Pancreas (tissue), 10 donors: ENCODE measurements at places on chromosomes 7 and 10.

- H3K27ac ChIP-seq, result no peak overlapping the region
- no peaks in the 10 kb centered on the region for H3K4me1 ChIP-seq
- no peak overlapping the region for H3K4me3 ChIP-seq
- H3K36me3 ChIP-seq, result no peaks in the 10 kb centered on the region
- no peak for DNase-seq
Measured at GRCh38 chr7:106155027-106155426, 42.9 kb upstream of the SYPL1 start.

DNA sequence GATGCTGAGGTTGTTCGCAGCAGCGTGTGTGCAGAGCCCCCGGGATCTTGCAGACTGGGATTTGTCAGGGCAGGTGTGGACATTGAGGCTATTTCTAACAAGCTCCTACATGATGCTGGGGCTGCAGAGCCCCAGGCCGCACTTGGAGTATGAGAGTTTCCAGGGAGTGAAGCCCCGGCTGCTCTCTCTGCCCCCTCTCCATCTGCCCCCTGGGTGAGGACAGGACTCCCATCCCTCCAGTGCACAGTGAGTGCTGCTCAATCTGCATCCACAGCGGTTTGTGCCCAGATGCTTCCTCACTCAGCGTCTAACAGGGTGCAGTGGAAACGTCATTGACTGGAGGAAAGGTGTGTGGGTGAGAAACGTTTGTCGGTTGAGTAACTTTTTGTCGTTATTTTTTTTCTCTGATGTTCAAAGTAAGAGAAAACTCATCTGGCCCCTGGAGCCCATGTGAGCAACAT is 25.3 kb downstream of the IL2RA start:
- no peaks in the 10 kb centered on the region for H3K36me3 ChIP-seq
- H3K27me3 ChIP-seq, result no peaks in the 10 kb centered on the region
- no peak overlapping the region for H3K4me3 ChIP-seq
- no peak overlapping the region for H3K27ac ChIP-seq
- H3K4me1 ChIP-seq, result no peaks in the 10 kb centered on the region

- peaks cover 8% of the 10 kb centered on the region for H3K4me1 ChIP-seq
- no peaks in the 10 kb centered on the region for H3K27me3 ChIP-seq
- DNase-seq, result no peak
- no peak overlapping the region for H3K27ac ChIP-seq
- no peaks in the 10 kb centered on the region for H3K36me3 ChIP-seq
Measured at GRCh38 chr10:23094786-23095403, 484 bp upstream of the MSRB2 start.

DNA sequence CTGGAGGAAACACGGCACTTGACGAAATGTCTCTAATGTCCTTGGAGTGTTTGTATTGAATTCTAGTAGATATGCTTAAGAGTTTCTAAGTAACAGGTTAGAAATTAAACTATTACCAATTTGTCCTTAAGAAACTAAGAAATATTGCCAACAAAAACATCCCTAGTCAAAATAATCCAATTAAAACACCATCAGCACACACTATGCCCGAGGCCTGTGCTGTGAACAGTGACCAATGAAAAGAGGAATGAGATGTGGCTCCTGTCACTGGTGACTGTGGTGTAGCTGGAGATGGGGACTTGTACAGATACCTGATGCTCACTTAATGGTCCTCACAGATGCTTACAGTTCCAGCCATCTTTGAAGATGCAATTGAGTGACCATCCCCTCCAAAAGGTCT is 651.1 kb downstream of the SORCS3 start:
- no peak overlapping the region for H3K4me3 ChIP-seq
- H3K27me3 ChIP-seq, result no peaks in the 10 kb centered on the region
- no peak overlapping the region for H3K27ac ChIP-seq
- no peaks in the 10 kb centered on the region for H3K4me1 ChIP-seq
- no peak for DNase-seq
- H3K36me3 ChIP-seq, result no peaks in the 10 kb centered on the region

DNA sequence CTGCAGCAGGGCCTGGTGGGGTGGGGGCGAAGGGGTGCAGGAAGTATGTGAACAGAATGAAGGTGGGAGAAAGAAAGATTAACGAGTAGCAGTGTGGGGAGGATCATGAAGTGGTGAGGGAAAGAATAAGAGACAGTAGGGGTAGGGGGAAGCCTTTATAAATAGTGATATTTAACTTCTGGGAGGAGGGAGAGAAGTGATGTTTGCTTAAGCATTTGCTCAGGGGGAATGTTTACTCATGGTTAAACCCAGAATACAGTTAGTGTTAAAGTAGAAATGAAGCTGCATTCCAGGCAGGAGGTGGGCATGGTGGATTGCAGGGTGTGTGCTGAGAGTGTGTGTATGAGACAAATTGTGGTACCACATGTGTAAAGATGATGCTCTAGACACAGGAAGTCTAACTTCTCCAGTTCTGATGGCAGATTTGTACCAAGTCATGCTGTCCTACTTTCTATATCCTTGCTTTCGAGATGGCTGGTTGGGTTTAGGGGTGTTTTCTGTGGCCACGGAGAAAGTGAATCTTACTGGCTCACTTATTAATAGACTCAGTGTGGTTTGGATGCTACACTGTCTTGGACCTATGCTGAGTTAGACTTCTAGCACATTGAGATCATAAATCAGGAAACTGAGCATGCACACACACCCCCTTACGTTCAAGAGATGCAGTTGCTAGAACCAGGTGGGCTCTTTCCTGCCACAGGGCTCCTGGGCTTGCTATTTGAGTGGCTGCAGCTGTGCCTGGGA is 10.6 kb upstream of the DNMBP start:
- no peak for DNase-seq
- no peak overlapping the region for H3K4me3 ChIP-seq
- H3K4me1 ChIP-seq, result no peaks in the 10 kb centered on the region
- no peaks in the 10 kb centered on the region for H3K27me3 ChIP-seq

- H3K27me3 ChIP-seq, result no peaks in the 10 kb centered on the region
- no peaks in the 10 kb centered on the region for H3K36me3 ChIP-seq
- no peak overlapping the region for H3K4me3 ChIP-seq
- no peak for DNase-seq
Measured at GRCh38 chr10:4939224-4940072, 23.8 kb upstream of the AKR1C1 start.

DNA sequence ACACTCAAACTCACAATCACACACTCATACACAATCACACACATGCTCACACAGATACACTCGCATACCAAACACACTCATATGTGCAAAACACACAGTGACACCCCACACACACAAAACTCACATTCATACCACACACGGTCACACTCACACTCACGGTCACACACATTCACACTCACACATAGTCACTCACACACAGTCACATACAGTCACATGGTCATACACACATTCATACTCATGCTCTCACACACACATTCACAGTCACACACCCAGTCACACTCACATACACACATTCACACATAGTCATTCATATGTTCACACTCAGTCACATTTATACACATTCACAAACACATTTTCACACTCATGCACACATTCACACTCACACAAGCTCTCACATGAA is 296.0 kb upstream of the RNF32 start:
- H3K4me1 ChIP-seq, result no peaks in the 10 kb centered on the region
- no peak overlapping the region for H3K4me3 ChIP-seq
- H3K27ac ChIP-seq, result no peak overlapping the region
- DNase-seq, result no peak

DNA sequence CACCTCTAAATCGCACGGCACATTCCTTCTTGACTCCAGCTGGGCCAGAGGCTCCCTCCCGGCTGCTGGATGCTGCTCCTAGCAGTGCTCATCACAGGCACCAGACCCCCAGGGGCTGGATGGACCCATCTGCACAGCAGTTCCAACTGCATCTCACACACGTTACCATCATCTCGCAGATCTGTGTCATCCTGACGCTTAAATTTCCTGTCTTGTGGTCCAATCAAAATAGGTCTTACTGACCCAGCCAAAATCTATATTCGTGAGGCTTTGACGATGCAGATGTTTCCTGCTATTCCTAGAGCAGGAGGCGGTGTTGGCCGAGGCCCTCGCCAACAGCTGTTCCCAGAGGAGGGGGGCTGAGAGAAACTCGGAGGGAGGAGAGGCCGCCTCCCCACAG is 108.0 kb downstream of the MKI67 start:
- no peaks in the 10 kb centered on the region for H3K27me3 ChIP-seq
- H3K36me3 ChIP-seq, result no peaks in the 10 kb centered on the region
- DNase-seq, result no peak
- no peaks in the 10 kb centered on the region for H3K4me1 ChIP-seq
- no peak overlapping the region for H3K27ac ChIP-seq
- no peak overlapping the region for H3K4me3 ChIP-seq

DNA sequence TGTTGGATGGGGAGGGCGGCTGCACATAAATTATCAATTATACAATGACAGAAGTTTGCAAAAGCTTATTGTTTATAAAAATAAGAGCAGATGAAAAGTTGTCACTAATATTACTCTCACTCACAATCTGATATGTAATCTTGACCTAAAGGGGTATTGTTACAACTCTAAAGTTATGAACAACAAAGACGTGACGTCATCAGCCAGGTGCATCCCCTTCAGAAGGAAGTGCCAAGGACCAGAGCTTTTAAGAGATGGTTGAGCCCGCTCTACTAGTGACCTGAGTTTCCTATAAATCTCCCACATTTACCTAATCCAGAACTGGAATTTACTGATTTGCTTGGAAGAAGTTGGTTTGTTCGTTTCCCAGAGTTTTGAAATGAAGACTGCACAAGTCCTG is 247.7 kb upstream of the MGMT start:
- H3K36me3 ChIP-seq, result no peaks in the 10 kb centered on the region
- no peak overlapping the region for H3K4me3 ChIP-seq
- no peak overlapping the region for H3K27ac ChIP-seq

DNA sequence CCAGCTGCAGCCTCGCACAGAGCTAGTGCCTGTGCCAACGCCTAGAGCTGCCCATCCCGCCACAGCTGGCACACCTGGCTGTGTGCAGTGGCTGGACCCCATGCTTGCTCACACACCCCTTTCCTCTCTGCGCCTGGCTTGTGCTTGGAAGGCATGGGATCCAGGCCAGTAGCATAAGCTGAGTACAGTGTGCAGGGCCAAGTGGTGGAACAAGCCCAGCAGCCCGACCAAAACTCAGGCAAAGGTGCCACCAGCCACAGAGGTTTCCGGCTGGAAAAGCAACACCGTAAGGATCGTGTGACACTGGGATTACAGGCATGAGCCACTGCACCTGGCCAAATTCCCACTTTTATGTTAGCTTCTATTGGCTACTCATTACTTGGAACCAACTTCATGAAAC is 38.4 kb downstream of the SCRN1 start:
- no peaks in the 10 kb centered on the region for H3K36me3 ChIP-seq
- peaks cover 5% of the 10 kb centered on the region for H3K4me1 ChIP-seq
- H3K27me3 ChIP-seq, result no peaks in the 10 kb centered on the region
- H3K27ac ChIP-seq, result no peak overlapping the region
- no peak overlapping the region for H3K4me3 ChIP-seq
- no peak for DNase-seq

DNA sequence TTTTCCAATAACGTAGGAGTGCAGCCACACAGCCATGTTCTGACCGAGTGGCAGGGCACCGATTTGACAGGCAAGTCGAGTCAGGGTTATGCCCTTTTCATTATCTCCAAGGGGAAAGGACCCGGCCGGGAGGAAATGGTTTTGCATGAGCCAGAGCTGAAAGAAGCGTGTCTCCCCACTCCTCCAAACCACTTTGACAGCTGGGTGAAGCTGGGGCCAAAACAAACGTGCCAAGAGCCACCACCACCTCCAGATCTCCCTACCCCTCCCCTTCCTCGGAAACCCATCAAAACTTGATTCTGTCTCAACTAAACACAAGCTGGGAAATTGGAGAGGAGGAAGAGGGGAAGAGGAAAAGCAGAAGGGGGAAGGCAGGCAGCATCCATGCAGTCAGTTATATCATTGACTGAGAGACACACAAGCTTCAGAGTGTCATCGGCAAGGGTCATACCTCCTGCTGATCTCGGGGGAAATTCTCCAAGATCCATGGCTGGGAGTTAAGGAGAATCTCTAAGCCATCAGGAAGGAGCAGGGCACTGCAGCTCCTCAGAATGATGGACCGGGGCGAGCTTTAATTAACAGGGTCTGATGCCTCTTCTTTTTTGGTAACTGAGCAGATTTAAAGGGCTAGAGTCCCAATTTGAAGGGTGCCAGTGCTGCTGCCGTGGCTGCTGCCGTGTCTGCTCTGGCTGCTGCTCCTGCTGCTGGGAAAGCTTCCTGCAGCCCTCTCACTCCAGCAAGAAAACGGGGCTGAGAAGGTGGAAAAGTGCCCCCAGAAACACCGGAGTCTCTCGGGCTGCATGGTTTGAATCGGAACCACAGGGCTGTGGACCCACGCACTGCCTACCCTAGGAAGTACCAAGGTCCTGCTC is 34.7 kb upstream of the CALN1 start:
- no peak overlapping the region for H3K27ac ChIP-seq
- no peaks in the 10 kb centered on the region for H3K36me3 ChIP-seq
- DNase-seq, result no peak
- H3K4me1 ChIP-seq, result no peaks in the 10 kb centered on the region
- no peaks in the 10 kb centered on the region for H3K27me3 ChIP-seq

DNA sequence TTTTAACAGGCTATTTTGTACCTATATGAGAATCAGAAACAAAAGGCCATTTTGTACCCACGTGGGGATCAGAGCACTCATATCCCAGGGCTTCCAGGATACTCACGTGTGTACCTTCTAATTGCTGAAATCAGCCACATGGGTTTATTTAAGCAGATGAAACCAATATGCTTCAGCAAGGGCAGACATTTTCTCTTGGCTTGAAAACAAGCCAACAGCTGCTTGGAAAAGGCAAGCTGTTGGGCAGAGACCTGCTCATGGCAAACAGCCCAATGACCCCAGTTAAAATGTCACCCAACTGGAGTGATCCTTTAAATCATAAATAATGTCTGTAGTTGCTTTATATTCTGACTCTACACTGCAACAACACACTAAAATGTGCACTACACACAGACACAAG is 26.5 kb upstream of the TOMM7 start:
- H3K4me1 ChIP-seq, result no peaks in the 10 kb centered on the region
- no peak overlapping the region for H3K27ac ChIP-seq
- no peaks in the 10 kb centered on the region for H3K36me3 ChIP-seq
- H3K4me3 ChIP-seq, result no peak overlapping the region
- no peak for DNase-seq

DNA sequence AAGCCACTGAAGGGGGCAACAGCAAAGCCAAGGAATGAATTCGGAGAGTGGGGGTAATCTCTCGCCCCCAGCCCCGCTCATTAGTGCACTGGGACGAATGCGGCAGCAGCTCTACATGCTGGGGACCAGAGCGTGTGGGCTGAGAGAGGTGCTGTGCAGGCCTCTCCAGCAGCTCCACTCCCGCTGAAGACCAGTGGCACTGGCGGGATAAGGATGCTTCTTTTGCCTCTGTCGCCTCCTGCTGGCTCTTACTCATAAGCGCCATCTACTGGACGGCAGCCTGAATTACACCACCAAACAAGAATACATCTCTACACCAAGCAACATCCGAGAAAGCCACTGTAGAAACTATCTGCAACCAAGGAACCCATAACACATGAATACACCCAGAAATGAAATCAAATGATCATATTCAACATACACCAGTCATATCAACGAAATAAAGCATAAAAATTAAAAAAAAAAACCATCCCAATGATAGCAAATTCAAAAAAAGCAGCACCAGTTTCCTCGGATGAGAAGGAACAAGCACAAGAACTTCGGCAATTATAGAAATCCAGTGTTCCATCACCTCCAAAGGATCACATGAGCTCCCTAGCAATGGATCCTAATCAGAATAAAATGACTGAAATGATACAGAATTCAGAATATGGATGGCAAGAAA is 79.0 kb upstream of the TMEM168 start:
- no peaks in the 10 kb centered on the region for H3K36me3 ChIP-seq
- DNase-seq, result no peak
- no peak overlapping the region for H3K4me3 ChIP-seq
- no peaks in the 10 kb centered on the region for H3K27me3 ChIP-seq
- H3K27ac ChIP-seq, result no peak overlapping the region
